ENCODE measurements at places on chromosomes 12 and 14. TPM values are rescaled to one million over a fixed set of nuclear protein-coding genes. Genes with fewer than 3 reads are reported as not detected.

NKX2-1 gene
- total RNA-seq = not detected

PLEKHH1 gene
- 1.1 TPM for total RNA-seq

MGAT4C gene
- total RNA-seq = under 0.01 TPM

RAD9B gene
- total RNA-seq = 0.36 TPM

LMO3 gene
- total RNA-seq = 0.27 TPM

PTGER2 gene
- not detected for total RNA-seq

FAM181A gene
- not detected for total RNA-seq

GOLGA3 gene
- 102 TPM for total RNA-seq

TAS2R42 gene
- not detected for total RNA-seq

AEBP2 gene
- 26.5 TPM for total RNA-seq

INHBC gene
- total RNA-seq = not detected

All from thoracic aorta endothelial cell (primary cell).